ENCODE measurements at places on chromosomes 6 and 20.

DNA sequence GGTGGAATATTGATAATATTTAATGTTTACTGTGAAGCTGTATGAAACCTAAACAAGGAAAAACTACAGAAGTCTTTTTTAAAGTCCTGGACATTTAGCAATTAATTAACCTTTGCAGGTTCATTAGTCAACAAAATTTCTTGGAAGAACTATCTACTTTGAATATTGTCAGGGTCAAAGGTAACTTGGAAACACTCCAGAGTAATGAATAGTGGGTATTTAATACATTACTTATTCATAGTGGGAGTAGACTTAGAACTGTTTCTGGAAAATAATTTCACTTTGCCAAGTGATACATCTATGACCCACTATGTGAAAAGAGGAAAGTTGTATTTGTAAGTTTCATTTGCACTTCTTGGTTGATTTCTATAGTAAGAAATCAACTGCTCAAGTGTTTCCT, 319.1 kb downstream of the TFAP2B start:
- DNase-seq: no peak

DNA sequence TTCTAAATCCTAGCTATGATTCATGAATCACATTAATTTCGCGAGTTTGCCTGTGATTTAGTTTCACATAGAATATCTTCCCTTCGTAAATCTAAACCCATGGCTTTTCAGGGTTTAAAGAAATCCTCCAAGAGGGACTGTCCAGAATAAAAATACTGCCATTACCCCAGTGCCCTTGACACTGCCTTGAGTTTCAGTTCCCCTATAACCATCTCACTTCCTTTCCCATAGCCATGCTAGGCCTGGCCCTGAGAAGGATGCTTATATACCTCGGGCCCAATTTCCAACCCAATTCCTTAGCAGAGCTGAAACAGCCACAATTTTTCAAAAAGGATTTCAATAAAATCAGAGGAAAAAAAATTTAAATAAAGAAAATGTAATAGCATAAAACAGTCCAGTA, 697.3 kb downstream of the FRK start:
- no peak for DNase-seq

- DNase-seq: no peak
Measured at GRCh38 chr6:389622-390021, 1.9 kb upstream of the IRF4 start.

- DNase-seq: no peak
Measured at GRCh38 chr20:12321736-12322135, 404.0 kb downstream of the BTBD3 start.

All from bone marrow (tissue), 2 donors.